Forelimb muscle (tissue), 1 donor: ENCODE measurements at places on chromosomes 11 and 22.

- DNase-seq, result no peak
These were observed 138.1 kb upstream of the ANO3 start for GRCh38 chr11:26193694-26194365.

GRCh38 chr11:11336664-11337063 lies 16.4 kb downstream of the CSNK2A3 start:
- no peak for DNase-seq

DNA sequence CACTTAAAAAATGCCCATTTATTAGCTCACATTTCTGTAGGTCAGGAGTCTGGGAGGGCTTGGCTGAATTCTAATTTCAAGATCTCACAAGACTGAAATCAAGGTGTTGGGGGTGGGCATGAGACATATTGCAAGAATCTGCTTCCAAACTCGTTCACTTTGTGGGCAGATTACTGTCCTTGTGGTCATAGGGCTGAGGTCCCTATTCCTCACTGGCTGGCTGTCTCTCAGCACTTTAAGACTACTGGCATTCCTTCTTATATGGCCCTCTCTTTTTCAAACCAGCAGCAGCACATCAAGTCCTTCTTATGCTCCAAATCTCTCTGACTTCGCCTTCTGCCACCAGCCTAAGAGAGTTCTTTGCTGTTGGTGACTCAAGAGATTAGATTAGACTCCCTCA lies 27.8 kb upstream of the MYOD1 start:
- no peak for DNase-seq

DNA sequence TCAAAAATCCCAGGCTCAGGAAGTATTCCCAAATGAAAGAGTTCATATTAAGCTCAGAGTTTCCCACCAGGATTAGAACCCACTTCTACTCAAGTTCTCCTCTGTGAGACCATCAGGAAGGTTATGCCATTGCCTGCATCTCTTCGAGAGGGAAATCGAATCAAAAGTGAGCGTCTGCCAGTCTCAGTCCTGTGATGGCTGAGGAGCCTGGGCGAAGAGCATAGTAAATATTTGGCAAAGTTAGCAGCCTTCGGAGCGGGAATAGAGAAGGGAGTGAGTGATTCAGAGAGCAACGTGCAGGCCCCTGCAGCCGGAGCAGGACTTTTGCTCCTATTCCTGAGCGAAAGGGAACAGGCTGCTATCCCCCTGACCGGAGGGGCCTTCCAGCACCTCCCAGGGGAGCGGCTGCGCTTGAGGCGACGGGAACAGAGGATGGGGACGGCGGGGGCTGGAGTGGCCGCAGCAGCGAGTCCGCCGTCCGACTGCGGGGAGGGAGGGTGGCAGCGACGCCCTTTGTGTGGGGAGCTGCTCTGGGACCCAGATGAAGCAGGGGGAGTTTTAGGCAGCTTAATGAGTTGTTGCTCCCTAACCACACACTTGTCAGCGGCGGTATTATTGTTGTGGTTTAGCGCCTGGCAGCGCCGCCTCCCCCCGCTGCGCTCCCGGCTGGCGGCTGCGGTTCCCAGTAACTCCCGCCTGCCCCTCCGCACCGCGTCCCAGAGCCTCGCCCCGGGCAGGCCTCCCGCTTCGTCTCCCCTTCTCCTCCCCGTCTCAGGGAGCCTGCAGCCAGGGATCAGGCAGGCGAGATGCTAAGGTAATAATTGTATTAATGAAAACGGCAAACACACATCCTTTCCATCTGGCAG lies 21.7 kb upstream of the NRGN start:
- no peak for DNase-seq

DNA sequence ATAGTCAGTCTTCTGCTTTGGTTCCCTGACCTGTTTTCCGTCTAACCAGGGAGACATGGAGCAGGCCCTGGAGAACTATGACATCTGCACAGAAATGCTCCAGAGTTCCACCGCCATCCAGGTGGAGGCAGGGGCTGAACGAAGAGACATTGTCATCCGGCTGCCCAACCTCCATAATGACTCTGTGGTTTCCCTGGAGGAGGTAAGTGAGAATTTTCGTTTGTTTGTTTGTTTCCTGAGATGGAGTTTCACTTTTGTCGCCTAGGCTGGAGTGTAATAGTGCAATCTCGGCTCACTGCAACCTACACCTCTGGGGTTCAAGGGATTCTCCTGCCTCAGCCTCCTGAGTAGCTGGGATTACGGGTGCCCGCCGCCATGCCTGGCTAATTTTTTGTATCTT lies 52.9 kb downstream of the CABIN1 start:
- no peak for DNase-seq

DNA sequence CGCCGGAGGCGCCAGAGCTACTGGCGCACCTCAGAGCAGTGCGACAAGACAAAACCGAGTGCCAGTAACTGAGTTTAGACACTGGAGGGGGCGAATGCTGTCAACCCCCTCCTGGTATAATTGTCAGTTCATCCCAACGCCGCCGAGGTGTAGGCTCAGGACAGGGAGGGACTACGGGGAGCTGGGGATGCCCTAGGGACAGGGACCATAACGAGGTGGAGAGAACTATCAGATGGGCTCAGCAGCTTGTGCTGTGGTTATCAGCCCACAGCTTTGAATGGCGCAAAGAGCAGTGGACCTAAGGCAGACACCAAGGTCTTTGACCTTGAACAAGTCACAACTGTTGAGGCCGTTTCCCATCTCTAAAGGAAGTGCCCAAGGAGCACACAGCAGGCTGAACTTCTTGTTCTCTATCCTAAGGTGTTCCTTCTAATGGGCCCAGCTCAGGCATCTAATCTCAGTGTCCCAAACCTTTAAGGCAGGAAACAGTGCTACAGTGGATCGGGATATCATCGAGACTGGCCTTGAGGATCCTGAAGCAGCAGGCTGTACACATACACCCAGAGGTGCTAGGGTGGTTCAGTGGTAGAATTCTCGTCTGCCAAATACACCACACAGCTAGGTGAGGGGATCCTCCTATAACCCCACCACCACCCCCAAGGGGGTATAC lies 958 bp upstream of the TUT1 start:
- no peak for DNase-seq

DNA sequence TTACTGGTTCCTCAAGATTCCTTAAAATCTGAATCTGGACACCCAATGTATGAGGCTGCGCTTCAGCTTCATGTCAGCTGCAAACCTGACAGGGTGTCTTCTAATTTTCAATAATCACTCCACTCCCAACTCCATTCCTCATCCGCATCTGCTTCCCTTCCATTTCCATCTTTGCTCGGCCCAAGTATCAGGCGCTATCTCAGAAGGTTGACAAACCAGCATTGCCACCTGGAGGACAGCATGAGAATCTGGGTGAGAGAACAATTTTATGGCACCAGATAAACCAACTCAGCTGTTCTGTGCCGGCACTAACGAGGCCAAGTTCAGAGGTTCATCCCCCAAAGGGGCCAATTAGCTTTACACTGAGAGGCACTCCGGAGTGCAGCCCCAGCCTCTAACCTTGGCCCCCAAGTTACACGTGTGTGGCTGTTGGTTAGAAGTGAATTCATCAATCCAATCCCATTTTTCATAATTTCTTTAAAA lies 79.1 kb upstream of the LMO2 start:
- DNase-seq, result peak; percentile 26

- DNase-seq, result no peak
These were observed 15.0 kb upstream of the PIWIL3 start for GRCh38 chr22:24789516-24789915.

- DNase-seq, result no peak
These were observed 144.9 kb upstream of the NECTIN1 start for GRCh38 chr11:119873761-119874421.
